Fibroblast of skin of back (primary cell): ENCODE measurements at places on chromosomes 5 and 9.

DNA sequence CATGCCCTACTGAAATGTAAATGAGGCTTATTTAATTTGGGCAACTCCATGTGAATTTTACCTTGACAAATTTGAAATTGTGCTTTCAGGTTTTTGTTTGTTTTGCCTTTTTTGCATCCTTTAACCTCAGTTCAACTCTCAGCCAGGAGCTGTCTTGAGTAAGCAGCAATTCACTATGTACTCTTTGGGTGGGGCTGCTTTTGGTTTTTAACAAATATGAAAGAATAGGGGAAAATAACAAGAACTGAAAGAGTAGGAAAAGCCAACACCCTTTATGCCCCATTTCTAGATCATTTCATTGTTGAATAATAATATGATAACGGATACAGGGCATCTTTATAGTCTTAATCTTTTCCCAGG is 192.0 kb downstream of the ARHGAP26 start:
- no peak for DNase-seq

- no peak for DNase-seq
Measured at GRCh38 chr5:146342882-146343865, 4.5 kb downstream of the POU4F3 start.

- peak; percentile 67 for DNase-seq
Measured at GRCh38 chr5:118557251-118557661, 431.1 kb downstream of the DTWD2 start.

DNA sequence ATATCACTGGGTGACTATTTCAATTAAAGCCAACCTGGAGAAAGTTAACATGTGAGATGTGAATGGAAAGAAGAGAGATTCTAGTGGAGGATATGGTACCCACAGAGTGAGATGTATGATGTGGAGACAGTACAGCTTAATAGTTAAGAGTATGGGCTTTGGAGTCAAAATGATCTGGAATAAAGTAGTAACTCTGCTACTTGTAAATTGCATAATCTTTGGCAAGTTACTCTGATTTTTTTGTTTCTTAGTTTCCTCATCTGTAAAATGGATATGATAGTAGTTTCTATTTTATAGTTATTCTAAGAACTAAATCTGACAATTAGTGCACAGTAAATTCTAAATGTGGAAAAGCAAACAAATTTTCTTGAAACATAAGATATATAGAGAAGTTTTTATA is 79.2 kb downstream of the ISOC1 start:
- DNase-seq: no peak

DNA sequence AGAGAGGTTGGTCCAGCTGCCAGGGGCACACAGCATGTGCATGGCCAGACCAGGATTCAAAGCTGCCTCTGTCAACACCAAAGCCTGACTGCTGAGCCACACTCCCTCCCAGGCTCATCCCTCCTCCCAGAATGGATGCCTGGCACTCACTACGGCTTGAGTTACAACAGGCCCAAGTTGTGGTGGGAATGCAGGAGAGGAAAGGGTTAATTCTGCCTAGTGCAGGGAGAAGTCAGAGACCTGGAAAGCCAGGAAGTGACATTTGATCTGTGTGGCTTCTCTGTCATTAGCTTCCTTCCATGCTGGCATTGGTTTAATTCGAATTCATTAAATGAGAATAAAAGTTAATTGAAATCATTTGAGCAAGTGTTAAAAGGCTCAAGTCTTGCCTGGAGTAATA is 150.0 kb downstream of the NSG2 start:
- DNase-seq: no peak

- DNase-seq: peak; percentile 30
Measured at GRCh38 chr5:180135128-180135955, 63.8 kb upstream of the RNF130 start.

DNA sequence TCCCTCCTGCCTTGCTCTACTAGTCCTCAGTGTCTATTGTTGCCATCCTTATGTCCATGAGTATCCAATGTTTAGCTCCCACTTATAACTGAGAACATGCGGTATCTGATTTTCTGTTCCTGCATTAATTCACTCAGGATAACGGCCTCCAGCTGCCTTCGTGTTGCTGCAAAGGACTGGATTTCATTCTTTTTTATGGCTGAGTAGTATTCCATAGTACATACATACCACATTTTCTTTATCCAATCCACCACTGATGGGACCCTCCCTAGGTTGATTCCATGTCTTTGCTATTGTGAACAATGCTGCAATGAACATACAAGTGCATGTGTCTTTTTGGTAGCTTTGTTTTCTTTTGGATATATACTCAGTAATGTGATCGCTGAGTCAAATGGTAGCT is 50.4 kb downstream of the FNIP1 start:
- no peak for DNase-seq

GRCh38 chr5:87768190-87768589 is 355.5 kb upstream of the CCNH start:
- no peak for DNase-seq

- no peak for DNase-seq
Measured at GRCh38 chr9:127215268-127216209, 49.0 kb upstream of the GARNL3 start.

- DNase-seq: peak; percentile 12
Measured at GRCh38 chr5:1477341-1477740, 32.1 kb upstream of the SLC6A3 start.

DNA sequence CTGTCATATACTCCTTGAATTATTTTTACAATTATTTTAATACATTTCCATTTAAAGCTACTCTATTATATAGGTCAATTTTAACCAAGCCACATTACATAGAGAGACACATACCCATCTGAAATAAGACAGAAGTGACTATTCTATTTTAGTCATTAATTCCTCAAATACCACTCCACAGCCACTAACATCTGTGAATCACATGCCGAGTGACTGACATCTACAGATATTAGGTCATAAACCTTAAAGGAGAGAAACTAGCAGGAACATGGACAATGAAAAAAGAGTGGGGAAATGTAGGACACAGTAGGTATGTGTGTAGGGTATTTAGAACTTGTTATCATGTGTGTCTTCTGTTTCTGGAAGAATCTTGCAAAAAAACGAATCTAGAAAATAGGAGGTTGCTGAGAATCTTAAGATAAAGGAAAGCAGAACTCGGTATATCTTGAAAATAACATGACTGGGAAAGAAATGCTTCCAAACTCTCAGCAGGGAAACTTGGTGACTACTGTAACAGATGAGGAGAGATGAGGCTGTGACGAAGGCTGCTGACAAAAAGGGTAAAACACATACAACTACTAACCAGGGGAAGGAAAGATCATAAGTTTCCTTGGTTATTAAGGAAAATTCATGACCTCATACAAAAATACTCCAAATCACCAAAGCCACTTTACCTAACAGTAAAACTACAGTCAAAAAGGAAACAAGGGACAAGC is 84.6 kb downstream of the PLPP1 start:
- DNase-seq: peak; percentile 84
